ENCODE measurements at places on chromosomes 5 and 9.

DNA sequence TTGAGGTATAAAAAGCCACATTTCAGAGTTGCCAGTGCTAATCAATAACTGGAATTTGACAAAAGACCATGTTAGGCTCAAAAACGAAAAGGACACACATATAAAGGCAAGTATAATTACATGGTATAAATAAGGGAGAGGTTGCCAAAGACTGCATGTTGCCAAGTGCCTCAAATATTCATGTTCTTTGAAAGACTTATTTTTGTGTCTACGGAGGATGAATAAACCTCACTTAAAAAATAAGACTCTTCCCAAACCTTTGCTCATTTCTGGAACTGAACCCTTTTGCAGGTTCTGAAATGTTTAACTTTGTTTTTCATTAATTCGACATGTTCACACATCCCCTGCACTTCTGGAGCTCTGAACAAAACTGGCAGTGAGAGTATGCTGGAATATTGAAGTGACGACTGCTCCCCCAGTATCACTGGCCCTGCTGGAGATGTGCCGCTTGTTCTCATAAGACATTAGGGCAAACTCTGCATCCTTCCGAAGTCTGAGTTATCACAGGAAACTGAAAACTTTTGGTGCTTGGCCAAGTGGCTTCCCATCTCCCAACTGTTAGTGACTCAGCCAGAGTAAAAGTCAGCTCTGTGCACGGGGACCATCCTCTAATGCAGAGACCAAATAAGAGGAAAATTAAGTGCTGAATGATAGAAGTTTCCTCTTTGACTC is 336.8 kb downstream of the GLIS3 start:
- DNase-seq = peak; percentile 71

DNA sequence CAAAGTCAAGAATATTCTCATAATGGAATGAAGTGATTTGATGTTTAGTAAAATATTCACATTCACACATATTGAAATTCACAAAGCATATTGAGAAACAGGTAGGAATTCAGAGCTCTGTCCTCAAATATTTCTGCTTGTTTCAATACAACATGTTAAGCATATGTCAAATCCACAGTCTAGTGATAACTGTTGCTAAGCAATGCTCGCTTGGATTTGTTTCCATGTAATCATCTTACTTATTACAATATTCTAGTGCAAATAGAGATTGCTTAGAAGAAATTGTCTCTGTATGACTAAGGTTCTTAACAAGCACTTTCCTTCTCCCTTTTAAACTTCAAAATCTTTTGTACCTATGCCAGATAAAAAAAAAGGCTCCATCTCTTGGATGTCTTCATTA is 995.7 kb downstream of the CDH18 start:
- no peak for DNase-seq

DNA sequence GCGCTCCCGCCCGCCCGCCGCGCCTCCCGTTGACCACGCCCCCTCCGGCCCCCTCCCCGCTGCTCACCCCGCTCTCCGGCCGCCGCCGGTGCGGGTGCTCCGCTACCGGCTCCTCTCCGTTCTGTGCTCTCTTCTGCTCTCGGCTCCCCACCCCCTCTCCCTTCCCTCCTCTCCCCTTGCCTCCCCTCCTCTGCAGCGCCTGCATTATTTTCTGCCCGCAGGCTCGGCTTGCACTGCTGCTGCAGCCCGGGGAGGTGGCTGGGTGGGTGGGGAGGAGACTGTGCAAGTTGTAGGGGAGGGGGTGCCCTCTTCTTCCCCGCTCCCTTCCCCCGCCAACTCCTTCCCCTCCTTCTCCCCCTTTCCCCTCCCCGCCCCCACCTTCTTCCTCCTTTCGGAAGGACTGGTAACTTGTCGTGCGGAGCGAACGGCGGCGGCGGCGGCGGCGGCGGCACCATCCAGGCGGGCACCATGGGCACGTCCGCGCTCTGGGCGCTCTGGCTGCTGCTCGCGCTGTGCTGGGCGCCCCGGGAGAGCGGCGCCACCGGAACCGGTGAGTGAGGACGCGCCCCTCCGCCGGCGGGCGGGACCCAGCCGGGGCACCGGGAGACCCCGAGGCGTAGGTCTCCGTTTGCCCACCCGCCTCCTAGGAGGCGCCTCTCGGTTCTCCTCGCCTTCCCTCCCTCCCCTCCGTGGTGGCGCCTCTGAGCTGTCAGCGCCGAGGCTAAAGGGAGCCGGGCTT is at the start of gene VLDLR:
Gene VLDLR (plus strand): TSS at position 66 of the 739 bp plus-strand sequence. CDS start 403 bp downstream, at position 469.
- no peak for DNase-seq

- DNase-seq = no peak
Measured at GRCh38 chr5:36441280-36441679, 139.6 kb upstream of the RANBP3L start.

GRCh38 chr9:72925891-72926290 is 27.0 kb downstream of the ALDH1A1 start:
- DNase-seq = no peak
